ENCODE measurements at places on chromosomes 11 and 22.
A peak's percentile ranks its signal among the peaks of the same experiment; 100 is the strongest.

- no peak for DNase-seq
These were observed 646.0 kb downstream of the OPCML start for GRCh38 chr11:132886335-132886734.

GRCh38 chr11:123381817-123382554 is 48.1 kb upstream of the GRAMD1B start:
- DNase-seq: no peak

DNA sequence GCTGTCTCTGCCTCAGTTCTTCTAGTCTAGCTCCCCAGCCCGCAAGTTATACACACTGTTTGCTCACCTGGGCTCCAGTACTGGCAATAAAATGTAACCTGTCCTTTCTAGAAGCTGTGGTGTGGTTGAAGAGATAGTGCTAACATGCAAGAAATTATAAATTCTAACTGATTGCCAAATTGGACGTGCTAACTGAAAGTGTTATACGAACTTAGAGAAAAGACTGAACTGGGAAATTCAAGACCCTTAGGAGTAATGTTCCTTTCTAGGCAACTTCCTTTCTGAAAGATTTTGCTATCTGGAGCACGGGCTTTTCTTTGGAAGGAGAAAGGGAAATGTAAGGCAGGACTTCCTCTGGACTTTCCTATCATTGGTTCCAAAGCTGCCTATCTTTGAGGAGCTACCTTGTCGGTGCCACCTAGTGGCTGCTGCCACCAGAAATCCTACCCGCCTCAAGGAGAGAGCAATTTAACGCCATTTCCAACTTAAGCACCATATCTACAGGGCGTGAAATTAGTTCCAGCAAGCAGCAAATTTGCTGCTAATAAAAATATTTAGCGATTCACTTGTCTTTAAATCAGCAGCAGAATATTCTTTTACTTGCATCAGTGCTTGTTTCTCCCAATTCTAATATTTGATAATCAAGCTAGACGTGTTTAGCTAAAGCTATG is 12.7 kb upstream of the TMEM218 start:
- DNase-seq: peak; percentile 36

GRCh38 chr11:110832080-110832479 is 119.8 kb upstream of the ARHGAP20 start:
- no peak for DNase-seq

DNA sequence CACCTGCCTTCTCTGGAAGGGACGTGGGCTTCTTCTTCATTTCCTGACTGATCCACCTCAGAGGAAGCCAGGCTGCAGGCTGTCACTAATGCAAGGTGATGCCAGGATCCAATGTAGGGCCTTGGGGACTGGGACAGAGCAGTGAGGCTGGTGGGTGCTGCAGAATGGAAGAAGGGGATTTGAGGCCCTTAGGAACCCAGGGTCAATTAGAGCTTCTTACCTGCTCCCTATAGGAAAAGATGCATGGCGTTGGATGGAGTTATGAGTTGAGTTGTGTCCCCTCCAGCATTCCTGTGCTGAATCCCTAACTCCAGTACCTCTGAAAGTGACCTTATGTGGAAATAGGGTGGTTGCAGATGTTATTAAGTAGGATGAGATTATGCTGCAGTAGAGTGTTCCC is 190.4 kb downstream of the MIAT start:
- no peak for DNase-seq

- no peak for DNase-seq
These were observed 60.9 kb upstream of the HSPA8 start for GRCh38 chr11:123122852-123123251.

GRCh38 chr11:10072142-10072541 is 221.9 kb downstream of the SBF2 start:
- no peak for DNase-seq

DNA sequence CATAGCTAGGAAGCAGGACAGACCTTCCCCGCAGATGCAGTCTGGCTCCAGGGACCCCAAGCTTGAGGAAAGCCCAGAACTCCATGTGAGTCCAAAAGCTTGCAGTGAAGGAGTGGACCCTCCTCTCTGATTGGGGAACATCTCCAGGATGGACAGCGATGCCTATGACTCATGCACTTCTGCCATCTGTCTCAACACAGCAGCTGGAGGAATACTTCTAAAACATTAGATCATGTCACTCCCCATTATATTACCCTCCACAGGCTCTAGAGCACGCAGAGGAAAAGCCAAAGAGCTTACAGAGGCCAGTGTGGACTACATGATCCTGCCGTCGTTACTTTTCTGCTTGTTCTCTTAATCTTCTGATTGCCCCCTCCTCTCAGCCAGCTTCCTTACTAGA is 605.7 kb downstream of the INSC start:
- no peak for DNase-seq

- no peak for DNase-seq
These were observed 525 bp downstream of the BIK start for GRCh38 chr22:43110927-43111623.

GRCh38 chr22:48076008-48076407 is 1313.6 kb downstream of the TBC1D22A start:
- DNase-seq: no peak

DNA sequence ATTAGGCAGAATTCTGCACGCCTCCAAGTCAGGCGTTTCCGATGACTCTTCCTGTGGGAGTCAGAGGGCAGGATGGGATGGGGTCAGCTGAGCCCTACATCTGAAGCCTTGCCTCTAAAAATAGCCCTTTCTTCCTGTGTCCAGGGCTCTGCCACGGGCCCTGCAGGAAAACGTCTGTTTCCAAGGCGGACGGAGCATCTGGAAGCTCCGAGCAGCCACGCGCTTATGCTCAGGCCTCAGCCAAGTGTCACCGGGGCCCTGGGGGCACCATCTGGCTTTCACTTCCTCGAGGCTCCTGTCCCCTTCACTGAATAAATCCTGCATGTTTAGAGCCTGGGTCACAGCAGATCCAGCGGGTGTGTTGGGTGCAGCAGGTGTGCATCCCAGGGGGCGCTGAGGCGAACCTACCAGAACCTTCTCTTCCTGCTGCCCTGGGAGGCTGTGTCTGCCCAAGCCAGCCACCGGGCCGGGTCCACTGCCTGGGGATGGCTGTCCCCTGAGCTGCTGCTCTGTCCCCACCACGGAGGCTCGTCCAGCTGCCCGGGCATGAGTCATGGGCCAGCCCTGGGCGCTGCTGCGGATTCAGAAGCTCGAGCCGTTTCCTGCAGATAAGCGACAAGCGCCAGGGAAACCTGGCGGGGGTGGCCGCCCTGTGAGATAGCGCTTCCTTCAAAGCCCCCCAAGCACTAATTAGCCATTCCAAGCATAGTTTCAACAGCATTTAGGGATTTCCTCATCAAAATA is 32.0 kb upstream of the LINC01488 start:
- DNase-seq: no peak

- no peak for DNase-seq
These were observed 906 bp upstream of the NAA40 start for GRCh38 chr11:63937713-63938478.
